Colonic mucosa (tissue), 4 donors: ENCODE measurements at places on chromosomes 4 and X.

- no peak for DNase-seq
These were observed 6.3 kb downstream of the RUFY3 start for GRCh38 chr4:70728091-70728490.

DNA sequence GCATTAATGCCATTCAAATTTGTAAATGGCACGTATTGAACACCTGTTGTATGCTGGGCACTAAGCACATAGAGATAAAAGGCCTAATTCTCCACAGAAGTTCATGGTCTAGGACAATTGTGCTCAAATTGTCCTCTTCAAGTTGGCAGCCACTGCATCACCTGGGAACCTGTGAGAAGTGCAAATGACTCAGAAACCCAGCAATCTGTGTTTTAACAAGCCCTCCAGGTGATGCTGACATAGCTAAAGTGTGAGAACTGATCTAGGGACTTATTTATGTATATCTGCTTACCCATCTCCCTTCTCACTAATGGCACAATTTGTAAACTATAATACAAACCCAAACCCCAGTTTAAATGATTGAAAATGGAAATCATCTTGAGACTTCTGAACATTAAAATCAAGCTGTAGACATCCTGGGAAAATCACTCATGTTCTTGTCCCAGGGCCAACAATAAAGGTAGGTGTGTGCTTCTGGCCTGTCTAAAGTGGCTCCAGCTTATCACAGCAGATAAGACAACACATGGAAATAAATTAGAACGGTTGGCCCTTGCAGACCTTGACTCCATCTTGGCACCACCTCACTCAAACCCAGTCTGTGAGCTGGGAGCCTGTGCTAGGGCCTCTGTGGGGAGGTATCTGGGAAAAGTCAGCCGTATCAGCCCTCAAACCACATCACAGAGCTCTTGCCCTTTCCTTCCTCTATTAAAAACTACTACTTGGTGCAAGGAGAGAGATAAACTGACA lies 46.8 kb downstream of the UCHL1 start:
- no peak for DNase-seq

- DNase-seq, result no peak
These were observed 85.3 kb downstream of the GATB start for GRCh38 chr4:151675411-151675971.

DNA sequence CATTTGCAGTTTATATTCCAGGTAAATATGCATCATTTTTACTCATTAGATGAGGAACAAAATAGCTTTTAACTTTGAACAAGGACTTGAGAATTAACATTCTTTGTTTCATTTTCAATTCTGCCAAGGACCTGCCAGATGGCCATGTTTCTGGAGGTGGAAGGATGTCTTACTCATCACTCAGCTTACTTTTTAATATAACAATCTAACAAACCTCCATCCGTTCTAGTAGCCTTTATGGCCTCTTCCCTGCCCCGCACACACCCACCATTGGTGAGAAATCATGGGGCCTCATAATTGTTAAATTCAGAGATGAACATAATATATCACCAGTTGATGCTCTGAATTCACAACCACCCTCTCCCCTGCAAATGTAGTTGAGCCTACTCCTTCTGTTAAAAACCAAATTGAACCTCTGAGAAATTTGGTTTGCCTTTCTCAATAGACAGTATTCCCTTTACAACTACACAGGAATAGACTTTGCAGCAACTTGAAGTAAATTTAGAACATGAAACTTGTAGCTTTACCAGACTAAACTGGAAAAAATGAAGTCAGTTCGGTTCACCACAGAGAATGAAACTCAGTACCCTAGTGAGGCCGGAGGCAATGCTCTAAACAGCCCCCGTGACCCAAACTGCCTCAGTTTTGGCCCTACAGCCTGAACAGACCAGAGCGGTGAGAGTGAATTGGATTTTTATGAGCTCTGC lies 50.1 kb upstream of the ACSL4 start:
- DNase-seq, result no peak

GRCh38 chrX:13468096-13468495 lies 101.3 kb upstream of the EGFL6 start:
- no peak for DNase-seq

GRCh38 chr4:85732124-85732523 lies 257.2 kb downstream of the ARHGAP24 start:
- no peak for DNase-seq

- DNase-seq, result no peak
These were observed 176.0 kb downstream of the TLL1 start for GRCh38 chr4:166049036-166049435.

GRCh38 chr4:107187091-107187490 lies 151.0 kb upstream of the DKK2 start:
- DNase-seq, result no peak

- DNase-seq, result no peak
These were observed 88.8 kb downstream of the CHST7 start for GRCh38 chrX:46662188-46662958.

DNA sequence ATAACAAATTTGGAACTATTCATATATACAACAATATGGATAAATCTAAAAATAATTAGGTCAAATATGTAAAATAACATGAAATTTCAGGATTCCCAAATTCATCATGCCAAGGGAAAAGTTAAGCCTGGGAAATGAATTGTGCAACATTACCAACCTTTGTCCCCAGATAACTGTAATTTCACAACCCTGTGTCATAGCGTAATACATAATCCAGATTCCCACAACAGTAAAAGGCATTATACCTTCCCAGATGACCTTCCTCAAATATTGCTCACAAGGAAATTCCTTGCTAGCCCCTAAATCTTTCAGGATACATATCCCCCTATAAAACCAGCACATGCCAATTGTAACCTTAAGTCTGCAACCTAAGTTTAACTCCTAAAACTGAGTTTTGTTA lies 32.9 kb upstream of the RAB40A start:
- no peak for DNase-seq

DNA sequence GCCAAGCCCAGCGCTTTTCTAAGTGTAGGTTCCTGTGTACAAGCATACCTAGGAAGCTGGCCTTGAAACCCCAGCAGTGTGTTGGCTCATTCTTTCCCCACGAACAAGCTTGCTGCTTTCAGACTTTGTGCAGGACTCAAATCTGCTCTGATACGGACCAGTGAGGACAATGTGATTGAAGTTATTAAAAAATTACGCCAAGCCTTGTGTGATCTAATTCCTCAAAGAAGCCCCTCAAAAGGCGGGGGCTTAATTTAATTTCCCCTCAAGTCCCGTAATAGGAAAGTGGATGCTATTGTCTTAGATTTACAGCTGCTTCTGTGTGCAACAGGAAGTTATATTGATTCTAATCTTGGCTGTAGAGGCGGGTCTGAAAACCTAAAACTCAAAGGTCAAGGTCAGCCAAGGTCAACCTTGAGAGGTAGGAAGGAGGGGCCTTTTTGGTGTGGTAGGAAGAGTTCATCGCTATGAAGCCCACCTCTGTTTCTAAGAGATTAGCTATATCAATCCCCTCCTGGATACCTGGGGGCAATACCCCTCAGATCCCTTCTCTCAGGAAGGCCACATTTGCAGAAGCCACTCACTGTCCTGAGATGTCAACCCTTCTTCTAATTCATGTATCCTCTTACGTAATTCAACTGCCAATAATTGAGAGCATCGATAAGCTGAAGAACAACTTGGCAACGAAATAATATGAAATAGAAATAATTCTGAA lies 45.1 kb downstream of the TBC1D9 start:
- DNase-seq, result no peak

- DNase-seq, result no peak
These were observed 368.8 kb downstream of the ANKRD50 start for GRCh38 chr4:124343661-124344171.

DNA sequence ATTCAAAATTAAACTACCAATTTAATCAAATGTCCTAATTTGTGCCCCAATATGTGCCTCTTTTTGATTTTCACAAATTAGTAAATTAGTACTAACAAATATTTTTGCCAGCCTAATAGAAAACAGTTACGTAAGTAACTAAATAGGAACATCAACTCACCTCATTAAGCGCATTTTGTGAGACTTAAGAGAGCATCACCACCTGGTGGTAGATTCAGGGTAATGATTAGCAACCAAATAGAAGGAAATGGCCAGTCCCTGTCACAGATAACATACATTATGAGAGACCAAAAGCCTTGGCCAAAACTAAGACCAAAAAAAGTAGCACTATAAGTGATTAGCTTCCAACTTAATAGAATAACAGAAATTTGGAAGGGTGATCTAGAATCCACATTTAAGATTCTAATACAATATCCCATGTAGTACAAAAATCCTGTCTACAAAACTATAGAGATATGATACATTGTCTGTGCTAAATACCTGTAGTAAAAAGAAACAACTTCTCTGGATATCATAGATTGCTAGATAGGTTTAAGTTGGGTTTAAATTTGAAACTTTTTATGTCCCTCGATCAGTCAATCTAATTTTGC lies 46.7 kb downstream of the C4orf46 start:
- DNase-seq, result peak; percentile 18

GRCh38 chr4:2363951-2364653 lies 54.3 kb downstream of the ZFYVE28 start:
- no peak for DNase-seq

DNA sequence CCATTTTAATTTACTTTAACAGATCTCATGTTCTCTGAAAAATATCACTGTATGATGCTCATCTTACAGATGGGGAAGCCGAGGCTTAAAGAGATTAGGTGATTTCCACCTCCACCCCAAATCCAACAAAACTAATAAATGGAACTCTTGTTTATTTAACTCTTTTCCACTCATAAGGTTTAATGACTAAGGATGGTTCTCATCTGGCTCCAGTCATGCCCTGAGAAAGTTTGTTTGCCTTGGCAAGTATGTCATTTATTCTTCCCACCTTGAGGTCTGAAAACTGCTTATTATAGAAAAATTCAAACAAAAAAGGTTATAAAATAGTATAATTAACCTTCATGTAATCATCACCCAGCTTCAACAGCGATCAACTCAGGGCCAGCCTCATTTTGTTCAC lies 56.3 kb downstream of the PPEF2 start:
- DNase-seq, result no peak

DNA sequence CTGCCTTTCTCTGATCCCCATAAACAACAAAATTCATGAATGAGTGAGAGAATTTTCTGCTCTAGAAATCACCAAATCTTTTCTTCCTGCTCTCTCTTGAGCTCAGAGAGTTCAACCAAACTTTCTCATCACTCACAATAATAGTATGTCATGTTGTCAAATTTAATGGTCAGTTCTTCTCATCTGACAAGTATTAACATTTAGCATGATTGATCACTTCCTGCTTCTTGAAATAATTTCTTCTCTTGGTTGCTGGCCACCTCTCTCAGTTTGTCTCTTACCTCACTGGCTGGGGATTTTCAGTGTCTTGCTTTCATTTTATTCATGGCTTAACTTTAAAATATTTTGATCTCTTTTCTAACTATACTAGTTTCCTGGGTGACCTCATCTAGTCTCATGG lies 25.5 kb upstream of the FGF5 start:
- no peak for DNase-seq

- no peak for DNase-seq
These were observed at the start of gene PDE6B for GRCh38 chr4:624705-625590. Gene PDE6B, plus strand, starts transcription at chr4:625573. Its CDS starts 54 bp downstream, at chr4:625627.

DNA sequence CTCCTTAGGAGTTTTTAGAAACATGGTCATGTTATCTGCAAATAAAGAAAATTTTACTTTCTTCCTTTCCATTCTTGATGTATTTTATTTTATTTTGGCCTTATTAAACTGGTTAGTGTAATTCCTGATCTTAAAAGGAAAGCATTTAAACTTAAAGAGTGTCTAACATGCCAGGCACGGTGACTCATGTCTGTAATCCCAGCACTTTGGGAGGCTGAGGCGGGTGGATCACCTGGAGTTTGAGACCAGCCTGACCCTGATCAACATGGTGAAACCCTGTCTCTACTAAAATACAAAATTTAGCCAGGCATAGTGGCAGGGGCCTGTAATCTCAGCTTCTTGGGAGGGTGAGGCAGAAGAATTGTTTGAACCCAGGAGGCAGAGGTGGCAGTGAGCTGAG lies 281.3 kb downstream of the PTTG2 start:
- DNase-seq, result no peak

DNA sequence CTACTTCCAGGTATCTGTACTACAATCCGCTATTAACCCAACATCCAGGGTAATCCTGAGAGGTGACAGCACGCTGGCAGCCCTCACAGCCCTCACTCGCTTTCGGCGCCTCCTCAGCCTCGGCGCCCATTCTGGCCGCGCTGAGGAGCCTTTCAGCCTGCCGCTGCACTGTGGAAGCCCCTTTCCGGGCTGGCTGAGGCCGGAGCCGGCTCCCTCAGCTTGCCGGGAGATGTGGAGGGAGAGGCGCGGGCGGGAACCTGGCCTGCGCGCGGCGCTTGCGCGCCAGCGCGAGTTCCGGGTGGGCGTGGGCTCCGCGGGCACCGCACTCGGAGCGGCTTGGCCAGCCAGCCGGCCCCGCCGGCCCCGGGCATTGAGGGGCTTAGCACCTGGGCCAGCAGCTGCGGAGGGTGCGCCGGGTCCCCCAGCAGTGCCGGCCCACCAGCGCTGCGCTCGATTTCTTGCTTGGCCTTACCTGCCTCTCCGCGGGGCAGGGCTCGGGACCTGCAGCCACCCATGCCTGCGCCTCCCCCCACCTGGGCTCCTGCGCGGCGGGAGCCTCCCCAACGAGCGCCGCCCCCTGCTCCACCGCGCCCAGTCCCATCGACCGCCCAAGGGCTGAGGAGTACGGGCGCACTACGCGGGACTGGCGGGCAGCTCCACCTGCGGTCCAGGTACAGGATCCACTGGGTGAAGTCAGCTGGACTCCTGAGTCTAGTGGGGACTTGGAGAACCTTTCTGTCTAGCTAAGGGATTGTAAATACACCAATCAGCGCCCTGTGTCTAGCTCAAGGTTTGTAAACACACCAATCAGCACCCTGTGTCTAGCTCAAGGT lies 87.3 kb downstream of the PRSS12 start:
- DNase-seq, result peak; percentile 57

GRCh38 chrX:118148737-118149136 lies 32.1 kb upstream of the KLHL13 start:
- no peak for DNase-seq

DNA sequence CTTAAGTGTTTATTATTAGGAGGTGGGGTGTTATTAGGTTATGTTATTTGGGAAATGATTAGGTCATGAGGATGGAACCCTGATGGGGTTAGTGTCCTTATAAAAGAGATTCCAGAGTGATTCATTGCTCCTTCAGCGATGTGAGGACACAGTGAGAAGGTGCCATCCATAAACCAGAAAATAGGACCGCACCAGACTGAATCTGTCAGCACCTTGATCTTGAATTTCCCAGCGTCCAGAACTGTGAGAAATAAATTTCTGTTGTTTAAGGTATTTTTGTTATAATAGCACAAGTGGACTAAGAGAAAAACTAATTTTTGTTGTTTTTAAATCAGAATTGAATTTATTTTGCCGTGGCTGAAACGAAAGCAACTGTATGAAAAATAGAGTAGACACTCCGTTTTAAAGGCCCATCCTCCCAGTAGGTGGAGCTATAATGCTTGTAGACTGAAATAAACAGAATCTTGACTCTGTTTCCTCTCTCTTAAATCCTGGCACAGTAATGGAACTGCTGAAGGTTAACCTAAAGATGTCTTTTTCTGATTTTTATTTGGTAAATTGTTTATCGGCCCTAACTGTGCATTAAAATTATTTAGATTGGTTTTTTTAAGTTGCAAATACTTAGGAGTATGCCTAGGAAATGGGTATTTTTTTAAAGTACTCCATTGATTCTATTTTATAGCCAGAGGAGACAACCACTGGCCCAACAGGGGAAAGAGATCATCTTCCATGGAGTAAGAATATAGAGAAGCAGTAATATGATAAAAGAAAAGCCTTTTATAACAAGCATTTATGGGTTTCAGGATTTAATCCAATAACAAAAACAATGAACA lies 133.2 kb upstream of the ADAMTS3 start:
- DNase-seq, result peak; percentile 25

- DNase-seq, result no peak
These were observed 39.1 kb downstream of the ADGRL3 start for GRCh38 chr4:61239250-61239649.

- no peak for DNase-seq
These were observed 35.5 kb downstream of the SHROOM3 start for GRCh38 chr4:76470532-76470931.
